ENCODE measurements at places on chromosomes 11 and 22. TPM values are rescaled to one million over a fixed set of nuclear protein-coding genes. Genes with fewer than 3 reads are reported as not detected.

- DNase-seq = peak; percentile 9
These were observed 94.0 kb upstream of the APOA1 start for GRCh38 chr11:116931206-116931953.

Gene OR2AT4
- total RNA-seq = 0.02 TPM

GRCh38 chr22:27073601-27074425 lies 416.4 kb downstream of the MIAT start:
- no peak for DNase-seq

DNA sequence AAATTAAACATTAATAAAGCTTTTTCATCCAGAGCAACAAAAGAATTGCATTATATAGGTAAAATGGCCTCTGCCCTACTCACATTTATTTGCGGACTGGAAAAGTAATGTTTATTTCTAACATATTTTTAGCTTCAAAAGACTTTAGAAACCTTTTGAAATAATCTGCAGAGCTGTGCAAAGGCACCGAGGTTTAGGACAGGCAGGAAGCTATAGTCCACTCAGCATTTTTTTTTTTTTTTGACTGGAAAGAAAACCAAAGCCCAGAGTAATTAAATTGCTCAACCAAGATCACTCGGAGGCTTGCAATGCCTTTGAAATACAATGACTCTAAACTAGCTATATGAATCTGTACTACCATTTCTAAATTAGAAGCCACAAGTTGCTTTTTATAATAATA lies 19.1 kb downstream of the BARX2 start:
- DNase-seq = no peak

Gene SCGB1D2
- total RNA-seq = not detected

Gene MS4A3
- not detected for total RNA-seq

GRCh38 chr11:72513411-72513810 lies 79.1 kb upstream of the CLPB start:
- no peak for DNase-seq

- DNase-seq = no peak
These were observed 118.6 kb upstream of the C11orf87 start for GRCh38 chr11:109303342-109303741.

Gene TIMP3
- total RNA-seq = 17.6 TPM

Data from A172 (cell line).